Cardiac atrium fibroblast (primary cell): ENCODE measurements at places on chromosomes 1 and 21. TPM values are rescaled to one million over a fixed set of nuclear protein-coding genes. Genes with fewer than 3 reads are reported as not detected.

The SHISAL2A gene
- total RNA-seq, result not detected in 2 replicates

The MCOLN3 gene
- total RNA-seq, result not detected in 2 replicates

The RNF186 gene
- total RNA-seq, result not detected in 2 replicates

The IL19 gene
- not detected in 2 replicates for total RNA-seq

The AJAP1 gene
- total RNA-seq, result not detected in 2 replicates

The IL24 gene
- total RNA-seq, result 0.81 TPM in 1 of 2 replicates, not detected in the other

The IL22RA1 gene
- 0.16 TPM in 1 of 2 replicates, not detected in the other for total RNA-seq

The AADACL3 gene
- not detected in 2 replicates for total RNA-seq

The GNAT2 gene
- total RNA-seq, result 9.0 TPM in 1 of 2 replicates, not detected in the other

The NPPB gene
- 3.2 and 6.5 TPM in 2 replicates for total RNA-seq

The ELF3 gene
- not detected in 2 replicates for total RNA-seq

The MAP3K21 gene
- 0.65 TPM in 1 of 2 replicates, not detected in the other for total RNA-seq

The DCDC2B gene
- total RNA-seq, result not detected in 2 replicates

The PPIAL4G gene
- not detected in 2 replicates for total RNA-seq

The RNF207 gene
- 1.8 and 4.2 TPM in 2 replicates for total RNA-seq

The PHACTR4 gene
- total RNA-seq, result 6.3 and 11.4 TPM in 2 replicates

The KLF17 gene
- under 0.01 and 0.16 TPM in 2 replicates for total RNA-seq

The CCDC185 gene
- total RNA-seq, result not detected in 2 replicates

The HAPLN2 gene
- 2.3 TPM in 1 of 2 replicates, not detected in the other for total RNA-seq

The TOR1AIP2 gene
- total RNA-seq, result 50.0 and 73.5 TPM in 2 replicates

The EPHB2 gene
- total RNA-seq, result 0.18 and 0.97 TPM in 2 replicates
